Stimulated activated CD8-positive, alpha-beta memory T cell treated with anti-CD3 and anti-CD28 coated beads, Interleukin-4, amount 100 ng/mL, for 1 hour (primary cell): ENCODE measurements at places on chromosomes 12 and 14.

- DNase-seq, result no peak
These were observed 24.6 kb downstream of the GPR65 start for GRCh38 chr14:88029500-88029899.

GRCh38 chr12:53205747-53206419 lies 1.2 kb downstream of the ITGB7 start:
- peak; percentile 36 for DNase-seq

DNA sequence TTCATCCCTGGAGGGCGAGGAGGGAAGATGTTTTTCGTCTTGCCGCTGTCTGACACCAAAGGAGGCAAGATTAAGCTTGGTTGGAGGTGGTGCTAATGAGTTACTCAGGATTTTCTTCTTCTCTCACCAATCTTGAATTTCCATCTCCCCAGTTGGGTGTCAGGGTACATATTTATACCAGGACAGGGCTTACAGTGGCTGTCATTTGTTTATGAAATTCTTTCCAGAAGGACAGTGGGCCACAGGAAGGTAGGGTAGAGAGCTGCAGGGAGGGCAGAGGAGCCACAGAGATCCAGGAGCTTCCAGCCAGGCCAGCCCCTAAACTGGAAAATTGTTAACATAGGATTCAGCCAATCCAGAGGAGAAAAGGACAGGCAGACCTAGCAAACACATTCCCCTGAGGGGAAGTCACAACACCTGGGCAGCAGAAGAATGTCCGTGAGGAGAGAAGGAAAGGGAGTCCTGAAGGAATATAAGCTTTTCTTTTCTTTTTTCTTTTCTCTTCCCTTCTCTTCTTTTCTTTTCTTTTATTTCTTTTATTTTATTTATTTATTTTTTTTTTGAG lies 40.5 kb downstream of the IRF2BPL start:
- no peak for DNase-seq

- no peak for DNase-seq
These were observed 8.1 kb downstream of the DNAI7 start for GRCh38 chr12:25186788-25187402.

DNA sequence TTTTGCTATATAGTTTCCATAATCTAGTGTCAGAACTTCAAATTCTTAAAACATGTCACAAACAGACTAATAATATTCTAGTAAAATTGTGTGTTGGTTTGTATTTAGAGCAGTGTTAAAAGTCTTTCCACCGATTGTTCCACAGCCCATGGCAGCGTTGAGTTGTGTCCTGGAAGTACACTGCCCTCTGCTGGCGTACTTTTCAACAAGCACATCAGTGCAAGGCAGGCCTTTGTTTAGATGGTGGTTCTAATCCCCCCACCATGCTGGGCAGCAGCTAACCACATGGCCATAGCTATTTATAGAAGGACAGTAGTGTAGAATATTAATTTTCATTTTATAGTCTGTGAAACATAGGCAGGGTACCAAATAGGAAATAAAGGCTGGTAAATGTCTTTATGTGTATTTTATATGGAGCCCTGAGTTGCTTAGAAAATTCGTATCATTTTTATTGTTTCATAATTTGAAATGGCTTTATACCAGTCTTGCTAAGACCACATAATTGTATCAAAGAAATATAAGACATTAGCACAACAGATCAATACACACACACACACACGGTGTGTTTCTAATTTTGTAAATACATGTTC lies 235.4 kb downstream of the SEC23A start:
- peak; percentile 5 for DNase-seq

DNA sequence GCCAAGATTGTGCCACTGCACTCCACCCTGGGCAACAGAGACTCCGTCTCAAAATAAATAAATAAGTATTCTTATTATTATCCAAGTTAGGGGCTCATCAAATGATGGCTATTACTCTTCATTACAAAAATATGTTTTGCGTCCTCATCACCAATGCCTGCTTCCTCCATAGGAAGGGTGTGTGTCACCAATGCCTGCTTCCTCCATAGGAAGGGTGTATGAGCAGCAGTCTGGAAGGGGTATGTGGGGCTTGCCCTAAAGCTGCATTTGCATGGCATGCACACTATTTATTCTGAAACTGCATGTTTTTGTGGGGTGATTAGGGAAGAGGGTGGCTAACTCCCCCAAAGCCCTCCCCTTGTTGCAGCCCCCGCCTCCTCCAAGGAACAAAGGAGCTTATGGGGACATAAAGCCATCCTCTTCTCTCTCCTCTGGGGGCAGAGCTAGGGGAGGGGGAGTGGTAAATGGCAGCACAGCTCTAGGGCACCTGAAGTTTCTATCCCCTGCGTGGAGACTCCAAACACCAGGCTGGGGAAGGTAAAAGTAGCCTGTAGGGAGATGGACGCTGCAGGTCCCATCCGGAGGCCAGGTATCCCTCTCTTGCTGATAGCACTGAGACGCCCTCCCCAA lies 1.3 kb downstream of the CAMKK2 start:
- DNase-seq, result no peak

GRCh38 chr12:60391791-60392190 lies 796.0 kb downstream of the SLC16A7 start:
- no peak for DNase-seq

- no peak for DNase-seq
These were observed 179.4 kb upstream of the PRMT8 start for GRCh38 chr12:3311491-3312103.

GRCh38 chr14:75246546-75247285 lies 31.9 kb upstream of the FOS start:
- no peak for DNase-seq

DNA sequence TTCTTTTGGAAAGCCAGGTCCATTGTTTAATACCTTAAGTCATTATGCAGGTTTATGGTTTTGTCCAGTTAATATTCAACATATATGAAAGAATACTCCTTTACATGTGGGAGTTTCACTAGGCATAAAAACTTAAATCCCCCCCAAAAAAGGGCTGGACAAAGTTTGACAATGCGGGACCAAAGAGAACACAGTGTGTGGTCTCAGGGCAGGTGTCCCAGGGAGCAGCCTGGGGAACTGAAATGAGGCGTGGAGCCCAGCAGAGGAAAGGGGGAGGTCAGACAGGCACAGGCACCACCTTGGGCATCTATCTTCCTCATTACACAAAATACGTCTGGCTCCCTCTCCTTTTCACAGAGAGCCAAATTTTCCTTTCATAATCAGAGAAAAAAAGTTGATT lies 22.5 kb downstream of the PKP2 start:
- DNase-seq, result no peak

DNA sequence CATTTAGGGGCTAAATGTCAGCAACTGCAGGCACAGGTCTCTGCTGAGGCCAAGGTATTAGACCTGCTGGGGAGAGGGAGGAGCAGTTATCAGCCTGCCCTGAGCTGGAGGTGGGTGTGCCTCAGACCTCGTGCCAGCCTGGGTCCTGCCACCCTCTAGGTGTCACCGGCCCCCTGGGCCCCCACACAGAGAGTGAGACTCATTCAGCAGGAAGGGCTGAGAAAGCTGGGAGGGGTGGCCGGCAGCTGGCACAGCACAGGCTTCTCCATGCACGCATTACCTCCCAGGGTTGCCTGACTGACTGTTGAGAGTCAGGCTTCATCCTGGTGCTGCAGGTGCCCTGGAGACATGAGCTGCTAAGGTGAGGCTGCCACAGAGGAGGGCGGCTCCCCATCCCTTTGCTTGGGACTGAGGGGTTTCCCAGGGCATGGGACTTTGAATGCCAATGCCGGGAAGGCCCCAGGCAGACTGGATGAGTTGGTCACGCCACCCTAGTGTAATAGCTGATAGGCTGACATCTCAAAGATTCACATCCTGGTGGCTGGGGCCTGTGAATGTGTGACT lies 75.3 kb upstream of the C14orf180 start:
- no peak for DNase-seq

GRCh38 chr14:74521756-74522155 lies 28.2 kb downstream of the ISCA2 start:
- DNase-seq, result no peak

DNA sequence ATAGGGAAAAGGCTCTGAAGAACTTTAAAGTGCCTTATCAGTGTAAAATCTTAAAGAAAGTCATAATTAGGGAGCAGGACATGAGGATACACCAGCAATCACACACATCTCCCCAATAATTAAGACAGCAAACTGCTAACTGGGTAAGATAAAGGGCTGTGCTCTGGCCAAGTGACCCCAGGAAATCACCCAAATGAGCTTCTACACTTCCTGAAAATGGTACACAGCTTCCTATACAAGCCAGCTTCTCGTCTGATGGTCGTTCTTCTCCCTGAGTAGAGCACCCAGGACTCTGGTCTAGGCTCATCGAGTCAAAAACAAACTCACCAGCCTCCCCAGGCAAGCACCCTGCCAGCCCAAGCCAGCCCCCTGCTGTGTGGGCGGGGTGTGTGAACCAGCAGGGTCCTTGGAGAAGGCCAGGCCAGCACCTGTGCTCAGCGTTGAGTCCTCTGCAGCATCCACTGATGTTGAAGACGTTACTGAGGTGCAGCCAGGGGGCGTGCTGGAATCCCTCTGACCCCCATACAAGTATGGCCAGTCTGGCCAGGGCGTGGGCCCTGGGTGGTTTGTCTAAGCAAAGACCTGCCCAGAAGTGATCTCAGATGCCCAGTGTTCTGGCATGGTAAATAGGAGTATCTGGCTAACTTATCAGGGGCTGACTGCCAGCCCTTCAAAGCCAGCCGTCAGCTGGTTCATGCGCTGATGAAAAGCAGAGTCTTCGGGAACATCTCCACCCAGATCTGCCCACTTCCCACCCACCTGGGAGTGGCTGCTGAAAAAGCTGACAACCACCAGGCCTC lies 41.4 kb downstream of the ACTN1 start:
- no peak for DNase-seq

- no peak for DNase-seq
These were observed 19.3 kb upstream of the NCOR2 start for GRCh38 chr12:124586756-124587155.

DNA sequence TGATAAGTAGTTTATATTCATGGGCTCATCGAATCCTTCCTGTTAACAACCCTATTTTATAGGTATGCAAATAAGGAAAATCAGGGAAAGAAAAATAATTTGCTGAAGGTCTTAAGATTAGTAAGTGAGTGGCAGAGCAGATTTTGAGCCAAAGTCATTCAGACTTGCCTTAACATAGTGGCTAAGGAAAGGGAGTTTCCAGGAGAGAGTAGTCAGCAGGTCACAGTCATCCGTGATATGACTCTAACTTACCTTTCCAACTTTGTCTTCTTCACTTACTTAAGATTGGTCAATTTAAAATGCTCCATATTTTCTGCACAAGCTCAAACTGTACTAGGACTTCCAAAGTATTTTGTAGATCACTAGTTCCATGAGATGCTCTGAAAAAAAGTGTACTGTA lies 46.6 kb downstream of the AKAP6 start:
- DNase-seq, result no peak

- no peak for DNase-seq
These were observed 134.2 kb downstream of the ESRRB start for GRCh38 chr14:76510181-76510580.

DNA sequence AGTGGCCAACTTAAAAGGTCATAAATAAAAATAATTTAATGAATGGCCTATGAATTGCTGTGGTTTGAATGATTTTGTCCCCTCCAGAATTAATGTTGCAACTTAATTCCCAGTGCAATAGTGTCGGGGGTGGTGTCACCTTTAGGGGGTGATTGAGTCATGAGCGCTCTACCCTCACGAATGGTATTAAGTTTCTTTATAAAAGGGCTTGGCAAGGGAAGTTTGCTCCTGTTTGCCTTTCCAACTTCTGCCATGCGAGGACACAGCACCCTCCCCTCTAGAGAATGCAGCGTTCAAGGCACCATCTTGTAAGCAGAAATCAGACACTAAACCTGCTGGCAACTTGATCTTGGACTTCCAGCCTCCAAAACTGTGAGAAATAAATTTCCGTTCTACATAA lies 253.3 kb downstream of the ATXN7L3B start:
- no peak for DNase-seq

- DNase-seq, result no peak
These were observed 48.7 kb downstream of the EID3 start for GRCh38 chr12:104352106-104352713.

DNA sequence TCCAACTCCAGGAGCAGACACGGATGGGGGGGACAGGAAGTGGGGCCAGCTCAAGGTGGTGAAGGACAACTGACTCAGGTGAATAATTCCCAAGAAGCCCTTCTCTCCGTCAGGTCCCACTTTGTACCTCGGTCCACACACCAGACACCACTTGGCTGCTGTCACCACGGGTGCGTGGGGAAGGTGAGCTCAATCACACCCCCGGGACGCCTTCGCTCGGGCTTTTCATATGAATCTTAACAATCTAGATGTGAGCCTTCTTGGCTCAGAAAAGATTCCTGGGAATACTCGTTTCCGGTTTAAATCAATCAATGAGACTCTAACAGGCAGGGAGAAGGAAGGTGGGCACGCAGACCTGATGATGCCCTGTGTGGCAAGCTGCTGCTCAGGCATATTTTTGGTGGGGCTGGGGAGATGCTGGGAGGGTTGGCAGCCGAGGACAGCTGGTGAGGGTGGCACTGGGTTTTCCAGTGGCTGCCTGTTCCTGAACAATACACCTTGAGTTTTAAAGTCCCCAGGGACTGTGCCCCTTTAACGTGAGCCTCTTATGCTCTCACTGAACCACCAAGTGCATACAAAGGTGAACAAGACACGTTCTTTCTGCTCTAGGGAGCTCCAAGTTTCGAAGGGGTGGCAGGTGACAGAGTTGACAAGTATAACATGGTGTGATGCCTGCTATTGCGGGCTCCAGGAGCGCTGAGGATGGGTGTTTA lies 5.1 kb downstream of the TESC start:
- DNase-seq, result no peak

DNA sequence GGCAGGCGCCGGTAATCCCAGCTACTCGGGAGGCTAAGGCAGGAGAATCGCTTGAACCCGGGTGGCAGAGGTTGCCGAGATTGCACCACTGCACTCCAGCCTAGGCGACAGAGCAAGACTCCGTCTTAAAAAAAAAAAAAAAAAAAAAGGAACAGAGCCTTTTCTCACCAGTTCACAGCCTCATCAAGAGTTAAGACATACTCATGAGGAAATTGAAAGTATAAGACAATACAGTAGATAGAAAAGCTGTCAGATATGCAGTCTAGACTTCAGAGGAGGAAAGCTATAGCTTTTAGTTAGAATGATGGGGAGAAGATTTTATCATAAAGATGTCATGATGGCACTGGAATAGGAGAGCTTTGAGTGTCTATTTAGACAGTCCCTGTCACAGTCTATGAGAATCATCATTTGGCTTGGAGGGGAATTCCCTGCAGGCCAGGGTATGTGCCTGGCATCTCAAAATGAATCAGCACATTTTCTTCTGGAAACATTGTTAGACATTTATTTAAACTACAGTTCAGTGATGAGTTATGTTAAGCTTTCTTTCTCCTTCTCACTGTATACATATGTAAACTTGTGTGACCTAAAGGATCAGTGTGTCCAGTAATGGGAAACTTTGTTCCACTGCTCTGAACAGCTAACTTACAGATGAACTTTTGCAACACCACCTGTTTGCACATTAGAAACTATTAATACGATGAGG lies 2.9 kb upstream of the RAB35 start:
- DNase-seq, result no peak
